Activated CD4-positive, alpha-beta T cell treated with anti-CD3 and anti-CD28 coated beads for 36 hours (primary cell): ENCODE measurements at places on chromosomes 7 and 10. TPM values are rescaled to one million over a fixed set of nuclear protein-coding genes. Genes with fewer than 3 reads are reported as not detected.

DNA sequence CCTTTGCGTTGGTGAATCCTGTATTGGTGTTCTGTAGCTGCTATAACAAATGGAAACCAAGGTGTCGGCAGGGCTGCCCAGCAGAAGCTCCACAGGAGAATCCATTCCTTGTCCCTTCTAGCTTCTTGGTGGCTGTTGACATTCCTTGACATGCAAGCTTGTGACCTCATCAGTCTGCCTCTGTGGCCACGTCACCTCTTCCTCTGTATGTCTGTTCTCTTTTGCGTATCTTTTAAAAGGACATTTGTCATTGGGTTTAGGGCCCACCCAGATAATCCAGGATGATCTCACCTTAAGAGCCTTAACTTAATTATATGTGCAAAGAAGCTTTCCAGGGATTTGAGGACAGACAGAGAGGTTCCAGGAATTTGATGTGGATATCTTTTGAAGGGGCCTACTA is 15.3 kb upstream of the ZCCHC24 start:
- no peak for DNase-seq

DNA sequence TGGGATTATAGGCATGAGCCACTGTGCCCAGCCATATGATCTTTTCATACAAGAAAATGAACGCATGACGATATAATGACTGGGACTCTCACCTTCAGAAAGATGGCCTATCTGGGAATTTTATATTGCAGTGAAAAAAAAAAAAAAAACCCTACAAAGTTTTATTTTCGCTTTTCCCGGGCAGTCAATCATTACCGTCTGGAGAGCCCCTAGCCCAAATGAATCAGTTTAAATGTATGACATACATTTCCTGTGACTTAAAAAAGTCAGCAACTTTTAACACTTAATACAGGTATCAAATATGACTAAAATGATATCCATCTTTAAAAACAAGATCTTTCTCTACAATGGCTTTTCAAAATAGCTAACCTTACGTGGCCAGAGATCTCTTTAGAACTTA is 48.2 kb upstream of the NMT2 start:
- DNase-seq, result no peak

The NUDT13 gene
- total RNA-seq, result 2.2 TPM

- peak; percentile 13 for DNase-seq
Observed at GRCh38 chr7:103445228-103446048, 569 bp downstream of the SLC26A5 start.

- DNase-seq, result peak; percentile 28
Observed at GRCh38 chr10:114703377-114704107, 45.5 kb upstream of the ABLIM1 start.

- DNase-seq, result no peak
Observed at GRCh38 chr7:139860090-139860775, 31.2 kb downstream of the TBXAS1 start.

The FFAR4 gene
- total RNA-seq, result not detected

- no peak for DNase-seq
Observed at GRCh38 chr7:43511769-43512515, 71.0 kb upstream of the STK17A start.

DNA sequence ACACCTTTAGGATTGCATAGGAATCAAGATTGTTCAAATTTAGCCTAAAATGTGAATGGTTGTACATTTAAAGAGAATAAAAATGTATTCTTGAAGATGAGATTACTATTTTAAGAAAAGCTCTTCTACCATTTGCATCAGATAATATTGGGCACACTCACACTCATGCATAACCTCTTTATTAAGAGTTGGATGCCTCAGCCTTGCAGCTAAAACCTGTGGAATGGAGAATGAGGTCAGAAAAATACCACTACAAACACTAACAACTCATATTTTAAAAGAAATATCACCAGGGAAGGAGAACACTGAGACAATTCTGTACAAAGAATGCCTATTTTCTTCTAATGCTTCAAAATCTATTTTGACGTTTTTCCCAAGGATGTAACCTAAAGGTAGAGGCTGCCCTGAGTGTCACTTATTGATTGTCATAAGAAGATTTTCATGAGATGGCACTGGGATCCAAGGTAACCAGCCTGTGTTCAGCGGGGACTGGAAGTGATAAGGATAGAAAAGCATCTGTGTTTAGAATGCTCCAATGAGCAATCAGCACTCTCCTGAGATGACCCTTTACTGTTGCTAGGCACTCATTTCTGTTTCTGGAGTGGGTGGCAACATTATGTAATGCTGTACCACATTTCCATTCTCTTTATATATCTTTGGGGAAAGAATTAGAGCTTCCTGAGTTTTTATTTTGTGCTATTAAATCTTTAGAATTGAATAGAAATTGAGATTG is 26.6 kb downstream of the REEP3 start:
- DNase-seq, result no peak

GRCh38 chr7:92052684-92053083 is 81.6 kb downstream of the CYP51A1 start:
- no peak for DNase-seq

GRCh38 chr7:27158436-27159265 is 2.2 kb upstream of the HOXA7 start:
- no peak for DNase-seq

DNA sequence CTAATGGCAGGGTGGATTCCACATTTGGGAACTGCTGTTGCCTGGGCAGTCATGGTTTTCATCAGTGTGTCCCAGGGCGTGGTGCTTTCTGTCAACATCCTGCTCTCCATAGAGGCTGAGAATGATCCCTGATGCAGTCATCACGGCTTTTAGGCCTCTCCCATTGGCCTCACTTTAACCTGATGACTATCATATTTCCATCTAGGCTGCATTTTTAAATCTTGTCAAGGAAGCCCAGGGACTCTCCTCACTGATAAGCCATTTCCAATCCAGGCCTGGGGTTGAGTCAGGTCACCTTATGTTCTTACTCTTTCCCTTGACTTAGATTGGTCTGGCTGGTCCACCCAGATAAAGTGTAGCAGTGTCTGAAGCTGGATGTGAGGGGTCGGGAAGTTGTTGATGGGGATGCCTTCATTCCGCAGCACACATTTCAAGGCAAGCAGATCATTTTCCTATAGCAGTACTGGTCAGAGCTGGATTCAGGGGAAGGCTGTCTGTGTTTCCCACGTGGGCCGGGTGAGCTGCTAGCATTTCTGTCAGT is 177.0 kb downstream of the AUTS2 start:
- no peak for DNase-seq

DNA sequence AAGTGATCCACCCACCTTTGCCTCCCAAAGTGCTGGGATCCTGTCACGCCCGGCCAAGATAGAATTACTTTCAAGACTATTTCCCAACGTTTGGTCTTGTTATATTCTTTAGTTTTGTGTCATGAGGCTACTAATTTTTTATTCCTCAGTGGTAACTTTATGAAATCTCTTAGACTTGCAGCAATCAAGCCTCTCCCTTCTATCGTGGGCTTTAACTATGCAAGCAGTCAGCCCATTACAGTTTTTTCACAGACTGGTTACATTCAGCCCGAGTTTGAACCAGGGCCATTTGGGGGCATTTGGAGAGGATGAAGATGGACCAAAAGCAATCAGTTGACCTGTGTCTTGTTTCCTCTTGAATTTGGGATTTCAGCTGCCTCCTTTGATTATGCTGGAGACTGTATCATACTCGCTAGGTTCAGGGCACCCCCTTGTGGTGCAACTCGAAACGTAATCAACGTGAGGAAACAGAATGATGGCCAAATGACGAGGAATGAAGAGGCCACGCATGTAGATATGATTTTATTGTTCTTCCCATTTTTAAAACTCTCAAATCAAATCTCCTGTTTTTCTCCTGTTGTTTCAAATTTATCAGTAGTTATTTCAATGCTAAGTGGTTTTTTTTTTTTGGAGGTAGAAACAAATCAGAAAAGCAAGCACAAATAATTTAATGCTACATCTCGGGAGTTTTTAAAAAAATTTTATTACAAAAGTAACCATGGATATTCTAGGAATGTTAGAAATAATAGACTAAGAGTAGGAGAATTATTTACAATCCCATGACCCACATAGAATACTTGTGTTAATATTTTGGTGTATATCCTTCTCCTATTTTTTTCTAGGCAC is 151.6 kb downstream of the KIAA1217 start:
- peak; percentile 71 for DNase-seq

- no peak for DNase-seq
Observed at GRCh38 chr10:31479752-31480151, 160.7 kb downstream of the ZEB1 start.

- no peak for DNase-seq
Observed at GRCh38 chr7:33917661-33918060, 12.3 kb downstream of the BMPER start.

The CCDC3 gene
- 0.18 TPM for total RNA-seq

The STARD3NL gene
- total RNA-seq, result 30.8 TPM

DNA sequence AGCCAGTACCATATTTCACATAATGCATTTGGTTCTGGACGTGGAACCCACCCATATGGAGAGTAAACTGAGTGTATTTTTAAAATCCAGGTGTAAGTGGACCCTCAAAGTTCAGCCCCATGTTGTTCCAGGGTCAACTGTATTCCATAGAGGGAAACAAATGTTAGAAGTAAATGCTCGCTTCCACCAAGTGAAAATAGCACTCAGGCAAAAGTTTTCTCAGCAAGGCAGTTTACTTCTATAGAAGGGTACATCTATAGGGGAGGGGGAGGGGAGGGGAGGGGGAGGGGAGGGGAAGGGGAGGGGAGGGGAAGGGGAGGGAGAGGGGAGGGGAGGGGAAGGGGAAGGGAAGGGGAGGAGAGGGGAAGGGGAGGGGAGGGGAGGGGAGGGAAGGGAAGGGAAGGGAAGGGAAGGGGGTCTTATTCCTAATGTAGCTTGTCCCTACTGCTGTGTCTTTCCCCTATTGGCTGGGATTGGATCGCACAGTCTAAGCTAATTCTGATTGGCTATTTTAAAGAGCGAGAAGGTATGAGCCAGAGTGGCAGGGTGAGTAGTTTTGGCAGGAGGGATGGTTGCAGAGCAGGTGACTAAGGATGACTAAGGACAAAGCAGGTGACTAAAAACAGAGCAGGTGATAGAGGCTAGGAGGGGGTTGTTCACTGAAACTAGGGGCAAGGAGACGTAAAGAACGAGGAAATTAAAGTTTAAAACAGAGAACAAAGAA is 29.1 kb downstream of the GARIN1A start:
- no peak for DNase-seq

DNA sequence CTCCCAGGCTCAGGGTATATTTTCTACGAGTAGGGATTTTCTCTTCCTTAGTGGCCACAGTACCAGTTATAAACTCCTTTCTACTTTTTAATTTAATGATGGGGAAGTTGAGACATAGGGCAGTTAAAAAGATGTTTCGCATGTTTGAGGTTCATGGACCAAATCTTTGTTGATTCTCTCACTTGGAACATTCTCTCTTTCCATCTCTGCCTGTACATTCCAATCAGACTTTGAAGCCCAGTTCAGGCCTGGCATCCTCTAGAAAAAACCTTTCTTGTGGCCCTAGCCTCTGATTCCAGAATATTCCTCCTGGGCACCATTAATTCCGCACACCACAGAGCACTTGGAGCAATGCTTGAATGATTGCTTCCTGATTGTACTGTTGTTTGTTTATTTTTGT is 18.5 kb downstream of the SLC13A4 start:
- no peak for DNase-seq

DNA sequence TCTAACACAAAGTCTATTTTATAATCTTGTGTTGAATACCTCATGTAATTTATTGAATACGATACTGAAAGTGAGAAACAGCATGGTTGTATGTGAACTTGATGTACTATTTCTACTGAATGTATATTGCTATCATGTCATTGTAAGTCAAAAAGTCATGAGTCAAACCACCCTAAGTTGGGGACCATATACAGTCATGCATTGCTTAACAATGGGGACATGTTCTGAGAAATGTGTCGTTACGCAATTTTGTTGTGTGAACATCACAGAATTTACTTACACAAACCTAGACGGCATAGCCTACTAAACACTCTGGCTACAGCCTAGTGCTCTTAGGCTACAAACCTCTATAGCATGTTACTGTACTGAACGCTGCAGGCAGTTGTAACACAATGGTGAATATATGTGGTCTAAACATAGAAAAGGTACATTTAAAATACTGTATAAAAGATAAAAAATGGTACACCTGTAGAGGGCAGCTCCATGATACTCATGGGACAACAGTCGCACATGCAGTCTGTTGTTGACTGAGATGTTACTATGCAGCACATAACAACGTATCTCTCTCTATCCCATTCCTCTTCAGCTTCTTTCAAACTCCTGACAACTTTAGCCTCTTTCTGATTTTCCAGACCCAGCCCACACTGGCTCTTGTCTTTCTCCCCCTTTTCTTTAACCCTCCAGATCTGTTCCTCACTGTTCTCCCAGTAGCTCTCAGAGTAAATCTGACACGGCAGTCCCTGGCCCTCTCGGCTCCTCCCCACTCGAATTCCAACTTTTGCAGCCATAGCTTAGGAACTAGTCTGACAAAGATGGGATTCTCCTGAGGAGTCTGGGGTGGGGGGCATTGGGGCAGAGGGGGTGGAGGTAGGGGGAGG is 90.1 kb downstream of the SNX10 start:
- no peak for DNase-seq

The AASS gene
- total RNA-seq, result 2.1 TPM

GRCh38 chr10:49734676-49735075 is 27.4 kb downstream of the OGDHL start:
- DNase-seq, result no peak

- DNase-seq, result no peak
Observed at GRCh38 chr10:59563531-59563930, 146.1 kb downstream of the SLC16A9 start.

The NOC3L gene
- 53.7 TPM for total RNA-seq
